ENCODE measurements at places on chromosomes 1 and 21.

DNA sequence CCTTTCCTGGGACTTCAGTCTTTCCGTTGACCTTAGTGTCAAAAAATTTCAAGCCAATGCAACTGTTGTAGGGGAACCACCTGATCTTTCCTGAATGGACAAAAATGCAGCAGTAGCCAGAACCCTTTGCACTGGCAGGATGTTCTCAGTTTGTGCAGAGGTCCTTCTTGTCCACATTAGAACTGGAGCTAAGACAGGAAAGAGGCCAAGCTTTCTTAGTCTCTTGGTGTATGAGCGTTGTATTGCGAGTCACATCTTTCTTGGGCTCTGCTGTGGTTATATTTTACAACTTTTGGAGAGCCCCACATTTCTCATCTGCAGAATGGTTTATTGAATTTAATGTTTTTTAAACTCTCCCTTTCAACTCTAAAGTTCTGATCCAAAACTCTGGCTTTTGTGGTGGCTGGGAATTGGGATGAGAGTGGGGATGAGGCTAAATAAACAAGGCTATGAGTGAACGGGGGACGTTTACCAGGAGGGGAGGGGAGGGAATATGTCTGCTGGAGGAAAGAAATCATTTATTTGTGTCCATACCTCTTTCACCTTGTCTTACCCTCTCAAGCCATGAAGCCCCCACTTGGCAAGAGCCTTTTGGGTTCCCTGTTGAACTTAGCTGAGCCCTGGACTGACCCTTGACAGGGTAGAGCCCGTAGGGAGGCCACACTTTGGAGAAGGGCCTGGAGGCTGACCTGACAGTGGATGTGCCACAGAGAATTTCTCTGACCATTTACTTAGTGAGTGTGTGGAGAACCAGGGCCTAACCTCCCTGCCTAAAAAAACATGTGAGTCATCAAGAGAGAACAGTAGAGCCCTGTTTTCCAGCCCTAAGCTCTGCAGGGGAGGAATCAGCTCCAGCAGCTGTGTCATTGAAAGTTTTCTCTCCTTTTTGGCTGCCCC is 586 bp downstream of the CHI3L2 start:
- no peak for DNase-seq

DNA sequence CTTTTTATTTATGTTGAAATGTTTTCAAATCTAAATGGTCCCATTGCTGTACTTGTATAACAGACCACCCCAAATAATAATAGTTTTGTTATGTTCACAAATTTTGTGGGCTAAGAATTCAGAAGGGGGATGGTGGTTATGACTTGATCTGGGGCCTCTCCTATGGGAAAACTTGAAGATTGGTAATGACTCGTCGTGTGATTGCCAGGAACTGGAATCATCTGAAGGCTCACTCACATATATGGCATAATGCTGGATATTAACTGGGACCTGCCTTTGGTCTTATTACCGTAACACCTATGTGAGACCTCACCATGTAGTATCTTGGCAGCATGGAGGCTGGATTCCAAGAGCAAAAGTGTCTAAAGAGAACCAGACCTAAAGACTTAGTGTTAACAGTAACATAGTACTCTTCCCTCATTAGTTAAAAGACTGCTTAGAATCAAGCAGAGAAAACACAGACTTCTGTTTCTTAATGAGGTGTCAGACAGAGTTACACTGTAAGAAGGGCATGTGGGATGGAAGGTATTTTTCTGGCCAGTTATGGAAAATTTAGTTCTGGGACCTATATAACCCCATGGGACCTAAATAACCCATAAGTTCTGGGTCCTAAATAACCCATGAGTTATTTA is 11.9 kb downstream of the LYPLAL1 start:
- no peak for DNase-seq

DNA sequence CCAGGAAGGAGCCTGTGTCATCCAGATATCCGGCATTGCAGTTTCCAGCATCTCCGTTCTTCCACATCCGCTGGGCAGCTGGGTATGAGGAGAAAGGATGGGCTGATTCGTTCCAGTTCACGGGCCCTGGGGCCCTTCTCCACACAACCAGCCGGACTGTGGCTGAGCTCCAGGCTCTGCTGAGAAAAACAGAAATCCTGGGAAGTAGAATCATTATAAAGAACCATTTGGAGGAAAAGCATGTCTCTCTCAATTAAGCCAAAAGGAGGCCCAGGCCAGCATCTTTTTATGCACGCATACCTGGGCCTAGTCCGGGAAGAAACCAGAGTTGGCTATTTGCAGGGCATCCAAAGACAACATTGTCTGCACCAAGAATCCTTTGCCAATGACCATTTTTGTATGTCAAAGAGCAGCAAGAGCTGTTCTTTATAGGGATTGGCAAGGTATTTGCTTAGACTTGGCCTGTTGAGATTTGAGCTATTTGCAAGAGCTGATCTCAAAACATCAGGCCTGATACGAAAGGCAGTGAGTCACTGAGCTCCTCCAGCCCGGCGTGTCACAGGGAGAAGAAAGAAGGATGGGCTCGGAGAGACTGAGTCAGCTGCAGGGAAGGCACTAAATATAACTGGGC is 84.9 kb upstream of the ARHGEF16 start:
- no peak for DNase-seq

- DNase-seq, result no peak
These were observed 48.4 kb downstream of the SLAMF6 start for GRCh38 chr1:160474392-160475242.

DNA sequence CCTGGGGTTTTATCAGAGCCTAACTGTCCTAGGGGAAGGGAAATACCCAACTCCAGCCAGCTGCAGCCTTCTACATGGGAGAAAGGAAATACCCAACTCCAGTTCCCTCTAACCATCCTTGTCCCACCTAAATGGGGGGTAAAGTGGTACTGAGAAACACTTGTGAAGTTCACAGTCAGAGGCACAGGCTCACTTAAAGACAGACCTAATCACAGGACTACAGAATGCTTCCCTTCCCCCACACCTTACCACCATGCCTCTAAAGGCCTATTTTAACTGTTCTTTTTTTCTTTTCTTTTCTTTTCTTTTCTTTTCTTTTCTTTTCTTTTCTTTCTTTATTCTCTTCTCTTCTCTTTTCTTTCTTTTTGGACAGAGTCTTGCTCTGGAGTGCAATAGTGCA is 324.6 kb downstream of the SPATA17 start:
- no peak for DNase-seq

DNA sequence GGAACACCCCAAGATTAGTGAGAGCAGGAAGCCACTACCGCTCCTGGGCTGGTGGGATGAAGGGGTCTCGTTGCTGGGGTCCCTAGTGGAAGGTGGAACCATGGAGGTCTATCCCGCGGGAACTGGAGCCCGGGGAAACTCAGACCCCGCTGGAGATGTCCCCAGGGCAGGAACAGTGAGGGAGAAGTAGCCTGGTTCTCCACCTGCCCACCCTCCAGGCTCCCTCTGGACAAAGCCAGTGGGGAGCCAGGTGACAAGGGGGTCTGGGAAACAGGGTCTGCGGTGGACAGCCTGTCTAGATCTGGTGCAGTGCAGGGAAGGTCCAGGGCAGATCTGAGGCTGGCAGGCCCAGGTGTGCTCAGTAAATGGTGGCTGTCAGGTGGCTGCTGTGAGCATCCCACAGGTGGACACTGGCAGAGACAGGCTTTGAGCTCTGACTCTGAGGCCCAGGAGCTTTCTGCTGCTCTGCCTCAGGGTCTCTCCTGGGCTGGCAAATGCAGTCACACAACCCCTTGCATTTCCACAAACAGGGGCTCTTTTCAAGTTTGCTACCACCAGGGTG is 88.0 kb upstream of the TLR5 start:
- no peak for DNase-seq

DNA sequence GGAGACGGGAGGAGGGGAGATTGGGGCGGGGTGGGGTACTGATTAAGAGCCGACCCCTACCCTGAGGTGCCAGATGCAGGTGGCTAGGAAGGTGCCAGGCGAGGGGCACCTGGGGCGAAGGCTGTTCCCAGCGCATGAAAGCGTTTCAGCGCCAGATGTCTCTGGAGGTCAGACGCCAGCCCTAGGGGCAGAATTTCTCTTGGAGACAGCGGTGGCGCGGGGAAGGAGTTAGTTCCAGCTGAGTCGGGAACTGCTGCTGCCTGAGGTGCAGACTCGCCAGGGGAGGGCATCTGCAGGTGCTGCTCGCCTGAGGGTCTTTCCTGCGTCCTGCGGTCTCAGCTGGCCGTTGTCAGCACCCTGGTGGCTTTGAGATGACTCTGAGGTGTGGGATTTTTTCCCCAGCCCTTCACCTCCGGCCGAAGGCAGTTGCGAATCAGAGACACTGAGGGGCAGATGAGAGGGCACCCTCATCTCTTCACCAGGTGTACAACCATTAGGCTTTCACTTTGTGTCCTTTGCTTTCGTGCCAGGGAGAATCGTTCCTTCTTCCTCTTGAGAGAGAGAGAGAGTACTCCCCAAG is 539 bp downstream of the CGN start:
- peak; percentile 83 for DNase-seq

GRCh38 chr21:15183813-15184257 is 119.0 kb upstream of the NRIP1 start:
- DNase-seq, result no peak

- no peak for DNase-seq
These were observed 34.2 kb upstream of the C1QA start for GRCh38 chr1:22602060-22602740.

GRCh38 chr1:246121533-246121932 is 385.5 kb downstream of the SMYD3 start:
- no peak for DNase-seq

- peak; percentile 64 for DNase-seq
These were observed 100.7 kb upstream of the SLC25A33 start for GRCh38 chr1:9438431-9439073.

DNA sequence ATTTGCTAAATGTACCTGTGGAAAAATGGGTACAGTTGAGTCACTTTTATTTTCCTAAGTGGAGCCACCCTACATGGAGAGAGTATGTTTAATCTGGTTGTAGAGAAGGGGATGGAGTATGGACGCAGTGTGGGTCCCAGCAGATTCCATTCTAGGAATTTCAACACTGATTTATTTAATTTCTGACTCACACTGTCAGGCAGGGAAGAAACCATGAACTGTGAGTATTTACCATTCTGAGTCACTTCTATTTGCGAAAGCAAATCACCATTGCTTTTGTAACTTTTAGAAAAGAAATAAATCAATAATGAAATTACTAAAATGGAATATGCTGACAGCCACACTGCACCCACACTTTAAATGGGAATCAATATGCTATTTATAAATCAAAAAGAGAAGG is 339.0 kb downstream of the DSCAM start:
- no peak for DNase-seq

DNA sequence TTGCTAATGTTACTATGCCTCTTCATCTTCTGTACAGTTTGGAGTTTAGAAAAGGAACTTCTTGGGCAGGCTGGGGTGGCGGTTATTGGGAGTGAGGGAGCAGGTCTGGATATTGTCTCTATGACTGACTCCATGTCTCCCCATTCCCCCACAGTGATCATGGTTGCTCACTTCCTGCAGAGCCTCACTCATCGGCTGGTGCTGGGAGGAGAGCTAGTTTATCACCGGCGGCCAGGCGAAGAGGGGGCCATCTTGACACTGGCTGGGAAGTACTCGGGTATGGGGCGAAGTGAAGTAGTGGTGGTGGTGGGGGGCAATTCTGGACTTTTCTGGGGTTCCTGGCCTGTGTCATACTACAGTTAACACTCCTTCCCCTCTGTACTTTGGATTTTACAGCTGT is 2.2 kb downstream of the TOMM40L start:
- no peak for DNase-seq

DNA sequence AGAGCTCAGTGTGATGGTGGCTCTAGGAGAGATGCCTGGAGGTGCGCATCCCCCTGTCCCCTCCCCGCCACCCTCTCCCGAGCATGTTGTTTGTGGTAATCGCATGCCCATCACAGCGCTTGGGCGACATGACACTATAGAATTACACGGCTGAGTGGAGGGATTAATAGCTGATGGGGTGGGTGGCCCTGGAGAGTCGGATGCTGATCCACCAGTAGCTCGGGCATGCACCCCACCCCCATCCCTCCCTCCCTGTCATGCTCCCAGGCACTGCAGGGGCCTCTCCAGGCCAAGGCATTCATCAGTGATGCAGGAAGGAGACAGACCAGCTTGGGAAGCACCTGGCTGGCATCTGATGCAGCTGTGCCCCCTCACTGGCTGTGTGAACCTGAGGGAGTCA is 159.0 kb upstream of the IGSF21 start:
- DNase-seq, result no peak

GRCh38 chr1:181095763-181096184 is 7.3 kb downstream of the IER5 start:
- DNase-seq, result no peak

DNA sequence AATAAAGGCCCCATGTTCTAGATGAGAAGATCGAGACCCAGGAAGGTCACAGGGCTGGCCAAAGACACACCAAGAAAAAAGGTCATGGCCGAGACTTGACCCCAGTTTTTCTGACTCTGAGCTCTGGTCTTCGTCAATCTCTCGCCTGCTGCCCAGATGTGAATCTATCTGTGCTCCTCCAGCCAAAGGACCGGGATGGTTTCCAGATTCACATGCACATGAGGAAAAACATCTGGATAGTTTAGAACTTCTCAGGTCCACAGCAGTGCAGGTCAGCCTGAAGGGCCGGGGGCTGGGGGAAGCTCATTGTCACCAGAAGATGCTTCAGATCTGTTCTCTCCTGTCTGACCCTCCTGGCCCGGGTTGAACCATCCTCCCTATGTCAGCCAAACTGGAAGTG is 49.0 kb downstream of the KCNN3 start:
- no peak for DNase-seq

DNA sequence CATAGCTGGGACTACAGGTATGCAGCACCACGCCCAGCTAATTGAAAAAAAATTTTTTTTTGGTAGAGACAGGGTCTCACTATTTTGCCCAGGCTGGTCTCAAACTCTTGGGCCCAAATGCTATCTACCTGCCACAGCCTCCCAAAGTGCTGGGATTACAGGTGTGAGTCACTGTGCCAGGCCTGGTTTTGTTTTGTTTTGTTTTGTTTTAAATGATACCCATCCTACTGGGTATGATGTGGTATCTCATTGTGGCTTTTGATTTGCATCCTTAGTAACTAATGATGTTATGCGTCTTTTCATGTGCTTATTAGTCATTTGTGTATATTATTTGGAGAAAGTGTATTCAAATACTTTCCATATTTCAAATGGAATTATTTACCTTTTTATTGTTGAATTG is 142.3 kb downstream of the VPS13D start:
- DNase-seq, result no peak
